Glutamatergic neuron (in vitro differentiated cells): ENCODE measurements at places on chromosomes 3 and 15. TPM values are rescaled to one million over a fixed set of nuclear protein-coding genes. Genes with fewer than 3 reads are reported as not detected.

BCL2A1 gene
- not detected for total RNA-seq

GRCh38 chr15:57892181-57892580, 173.3 kb downstream of the ALDH1A2 start:
- peaks cover 2% of the 10 kb centered on the region for H3K27me3 ChIP-seq
- H3K4me1 ChIP-seq = no peaks in the 10 kb centered on the region
- H3K27ac ChIP-seq = no peak overlapping the region
- H3K36me3 ChIP-seq = no peaks in the 10 kb centered on the region

DNA sequence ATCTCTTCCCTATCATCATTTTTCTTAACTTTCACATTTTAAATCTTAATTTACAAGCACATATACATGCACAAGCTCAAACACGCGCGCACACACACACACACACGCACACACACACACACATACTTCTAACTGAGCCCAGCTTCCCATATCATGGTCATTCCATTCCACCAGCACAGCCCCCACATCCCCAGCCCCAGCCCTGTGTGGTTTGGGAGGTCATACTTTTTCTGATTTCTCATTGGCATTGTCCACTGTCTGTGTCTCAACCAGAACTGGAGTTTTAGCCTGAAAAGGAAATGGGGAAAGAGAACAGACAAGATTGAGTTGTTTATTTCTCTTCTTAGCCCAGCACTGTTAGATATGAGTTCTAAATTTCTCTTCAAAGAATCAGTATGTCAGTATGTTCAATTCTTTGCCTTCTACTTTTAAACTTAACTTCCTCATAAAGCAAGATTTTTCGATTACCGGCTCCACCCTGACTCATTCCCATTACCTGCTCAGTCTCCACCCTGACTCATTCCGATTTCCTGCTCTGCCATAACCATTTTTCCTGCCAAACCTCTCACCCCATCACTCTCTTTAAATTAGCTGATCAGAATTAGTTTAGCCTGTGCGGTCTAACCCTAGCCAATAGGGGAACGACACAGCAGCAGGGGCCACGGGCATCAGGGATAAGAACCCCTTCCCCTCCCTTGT, 6.4 kb downstream of the IQCF1 start:
- peaks cover 2% of the 10 kb centered on the region for H3K27me3 ChIP-seq
- H3K4me1 ChIP-seq = no peaks in the 10 kb centered on the region
- H3K4me3 ChIP-seq = no peak overlapping the region

DNA sequence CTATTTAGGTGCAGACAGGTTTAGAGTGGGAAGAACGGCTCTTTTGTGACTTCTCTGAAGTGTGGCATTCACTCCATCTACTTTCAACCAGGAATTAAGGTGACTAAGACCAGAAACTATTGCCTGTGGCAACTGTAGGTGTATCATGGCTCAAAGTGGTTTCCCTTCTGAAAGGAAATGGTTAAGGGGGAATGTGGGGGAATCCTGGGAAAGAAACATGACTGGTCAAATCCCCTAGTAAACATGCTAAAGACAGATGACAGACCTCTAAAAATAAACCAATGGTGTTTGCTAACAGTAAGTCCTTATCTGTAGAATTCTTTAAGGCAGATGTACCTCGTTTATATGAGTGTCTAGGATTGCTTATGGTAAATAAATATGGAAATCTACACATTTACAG, 56.9 kb downstream of the MEGF11 start:
- H3K27ac ChIP-seq = no peak overlapping the region
- peaks cover 2% of the 10 kb centered on the region for H3K4me1 ChIP-seq
- H3K4me3 ChIP-seq = no peak overlapping the region
- no peak for DNase-seq

GRCh38 chr3:53700441-53700840, 145.8 kb downstream of the CHDH start:
- H3K4me1 ChIP-seq = peaks cover 18% of the 10 kb centered on the region
- H3K27me3 ChIP-seq = peaks cover 3% of the 10 kb centered on the region
- H3K4me3 ChIP-seq = no peak overlapping the region
- H3K27ac ChIP-seq = no peak overlapping the region
- no peaks in the 10 kb centered on the region for H3K36me3 ChIP-seq

DNASE1L3 gene
- total RNA-seq = 0.96 TPM

DNA sequence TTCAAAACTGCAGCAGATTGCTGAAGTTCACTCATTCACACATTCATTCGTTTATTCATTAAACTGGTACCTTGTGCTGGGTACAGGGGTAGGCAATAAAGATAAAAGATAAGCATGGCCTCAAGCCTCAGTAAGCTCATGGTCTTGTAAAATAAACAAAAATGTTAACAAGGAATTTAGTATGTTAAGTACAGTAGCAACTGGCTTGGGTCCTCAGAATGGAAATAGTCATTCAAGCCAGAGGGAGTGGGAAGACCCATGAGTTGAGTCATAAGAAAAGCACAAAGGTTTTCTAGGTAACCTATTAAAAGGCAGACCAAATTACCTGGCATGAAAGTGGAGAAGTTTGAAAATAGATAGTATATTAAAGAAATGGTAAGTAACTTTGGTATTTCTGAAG, 163.3 kb downstream of the CDIN1 start:
- no peaks in the 10 kb centered on the region for H3K36me3 ChIP-seq
- no peaks in the 10 kb centered on the region for H3K27me3 ChIP-seq
- H3K27ac ChIP-seq = no peak overlapping the region
- no peak overlapping the region for H3K4me3 ChIP-seq
- no peak for DNase-seq
- H3K4me1 ChIP-seq = no peaks in the 10 kb centered on the region

GRCh38 chr3:128996200-128996599, 2.3 kb upstream of the CFAP92 start:
- no peak for DNase-seq
- peaks cover 10% of the 10 kb centered on the region for H3K4me1 ChIP-seq

DNA sequence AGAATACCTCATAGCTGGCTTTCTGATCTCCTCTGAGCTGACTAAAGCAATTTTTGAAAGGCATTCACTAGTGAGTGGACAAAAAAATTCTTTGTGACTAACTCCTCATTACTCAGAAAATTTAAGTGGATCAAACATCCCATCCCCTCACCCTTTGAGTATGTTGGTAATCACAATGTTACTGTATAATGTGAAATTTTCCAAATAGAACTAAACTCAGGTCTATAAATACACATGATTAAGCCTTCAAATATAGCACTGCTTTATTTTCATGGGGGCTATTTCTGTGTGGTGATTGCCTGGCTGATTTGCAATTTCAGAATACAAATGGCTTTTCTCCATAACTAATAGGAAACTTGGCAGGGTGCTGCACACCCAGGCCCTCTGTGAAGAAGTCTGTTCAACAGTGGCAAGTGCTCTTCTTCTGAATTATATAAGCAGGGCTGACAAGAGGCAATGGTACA, 45.9 kb upstream of the ACTC1 start:
- no peaks in the 10 kb centered on the region for H3K27me3 ChIP-seq
- peaks cover 3% of the 10 kb centered on the region for H3K4me1 ChIP-seq
- no peaks in the 10 kb centered on the region for H3K36me3 ChIP-seq
- no peak overlapping the region for H3K4me3 ChIP-seq
- H3K27ac ChIP-seq = no peak overlapping the region

SLC28A2 gene
- not detected for total RNA-seq

MEGF11 gene
- total RNA-seq = 2.6 TPM

NR2E3 gene
- 0.69 TPM for total RNA-seq

GRCh38 chr3:10008588-10009344, 17.5 kb upstream of the FANCD2 start:
- peak; percentile 87 for DNase-seq
- peak overlapping the region; percentile 95 for H3K27ac ChIP-seq
- H3K4me1 ChIP-seq = peaks cover 11% of the 10 kb centered on the region
- H3K4me3 ChIP-seq = peak overlapping the region; percentile 78
- no peaks in the 10 kb centered on the region for H3K36me3 ChIP-seq
- H3K27me3 ChIP-seq = peaks cover 7% of the 10 kb centered on the region

- peaks cover 4% of the 10 kb centered on the region for H3K36me3 ChIP-seq
- peaks cover 2% of the 10 kb centered on the region for H3K4me1 ChIP-seq
- H3K4me3 ChIP-seq = no peak overlapping the region
- H3K27ac ChIP-seq = no peak overlapping the region
- no peak for DNase-seq
- no peaks in the 10 kb centered on the region for H3K27me3 ChIP-seq
These were observed 153.9 kb downstream of the GHSR start for GRCh38 chr3:172294223-172294806.

DNA sequence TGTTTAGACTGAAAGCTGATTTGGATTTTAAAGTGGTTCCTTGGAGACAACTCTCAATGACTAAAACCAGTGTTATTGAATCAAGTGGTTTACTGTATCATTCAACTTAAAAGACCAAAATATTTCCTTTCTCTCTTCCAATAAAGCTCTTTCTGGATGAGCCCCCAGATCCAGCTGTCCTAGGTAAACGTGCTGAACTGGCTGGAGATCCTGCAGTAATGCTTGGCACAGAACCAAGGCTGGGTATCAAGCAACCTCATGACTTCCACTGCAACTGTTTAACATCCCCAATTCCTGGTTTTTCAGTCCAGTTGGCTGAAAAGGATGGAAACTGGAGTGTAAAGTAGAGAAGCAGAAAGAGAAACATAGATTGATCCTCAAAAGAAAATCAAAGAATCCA, 28.9 kb downstream of the SEC22C start:
- peaks cover 5% of the 10 kb centered on the region for H3K4me1 ChIP-seq
- no peak overlapping the region for H3K27ac ChIP-seq
- H3K27me3 ChIP-seq = no peaks in the 10 kb centered on the region
- H3K4me3 ChIP-seq = no peak overlapping the region

DNA sequence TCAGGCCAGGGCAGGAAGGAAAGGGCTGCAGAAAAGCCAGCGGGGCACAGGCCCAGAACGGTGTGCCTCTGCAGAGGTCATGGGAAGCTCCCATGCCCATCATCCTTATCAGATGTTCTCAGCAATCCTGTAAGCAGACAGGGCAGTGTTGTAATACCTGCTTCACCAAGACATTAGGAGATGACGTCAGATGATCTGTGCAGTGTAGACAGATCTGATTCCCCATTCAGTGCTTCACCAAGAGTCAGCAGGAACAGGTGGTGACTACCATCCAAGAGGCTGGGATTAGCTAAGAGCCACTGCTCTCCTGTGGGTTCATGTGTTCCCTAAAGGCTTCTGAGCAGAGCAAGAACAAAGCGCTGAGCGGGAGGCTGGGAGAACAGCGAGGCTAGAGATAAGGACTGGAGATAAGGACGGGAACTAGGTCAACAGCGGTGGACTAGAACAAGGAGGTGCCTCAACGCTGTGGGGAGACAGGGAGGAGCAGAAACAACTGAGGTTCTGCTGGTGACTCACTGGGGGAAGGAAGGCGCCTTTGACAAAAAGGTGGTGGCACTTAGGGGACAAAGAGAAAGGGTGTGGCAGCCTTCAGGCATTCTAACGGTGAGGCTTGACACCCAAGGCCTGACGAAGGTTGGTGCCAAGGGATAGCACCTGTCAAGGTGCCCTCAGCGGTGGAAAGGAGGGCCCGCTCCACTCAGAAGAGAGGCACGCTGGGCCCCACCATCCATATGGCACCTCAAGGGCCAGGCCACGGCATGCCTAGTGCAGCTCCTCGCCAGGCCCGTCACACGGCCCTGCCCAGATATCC, 28.4 kb downstream of the CCDC12 start:
- H3K4me3 ChIP-seq = peak overlapping the region; percentile 67
- peaks cover 11% of the 10 kb centered on the region for H3K36me3 ChIP-seq
- peak overlapping the region; percentile 88 for H3K27ac ChIP-seq
- H3K4me1 ChIP-seq = peaks cover 44% of the 10 kb centered on the region
- DNase-seq = no peak
- peaks cover 3% of the 10 kb centered on the region for H3K27me3 ChIP-seq

MNS1 gene
- not detected for total RNA-seq

CSPG4 gene
- 1.1 TPM for total RNA-seq

- no peaks in the 10 kb centered on the region for H3K27me3 ChIP-seq
- H3K36me3 ChIP-seq = peaks cover 5% of the 10 kb centered on the region
- H3K4me1 ChIP-seq = no peaks in the 10 kb centered on the region
- DNase-seq = no peak
These were observed 18.8 kb upstream of the GOLGA8J start for GRCh38 chr15:30063835-30064546.

GRCh38 chr3:69020424-69020823, 6.9 kb upstream of the EOGT start:
- H3K36me3 ChIP-seq = no peaks in the 10 kb centered on the region
- no peaks in the 10 kb centered on the region for H3K4me1 ChIP-seq
- DNase-seq = no peak

DNA sequence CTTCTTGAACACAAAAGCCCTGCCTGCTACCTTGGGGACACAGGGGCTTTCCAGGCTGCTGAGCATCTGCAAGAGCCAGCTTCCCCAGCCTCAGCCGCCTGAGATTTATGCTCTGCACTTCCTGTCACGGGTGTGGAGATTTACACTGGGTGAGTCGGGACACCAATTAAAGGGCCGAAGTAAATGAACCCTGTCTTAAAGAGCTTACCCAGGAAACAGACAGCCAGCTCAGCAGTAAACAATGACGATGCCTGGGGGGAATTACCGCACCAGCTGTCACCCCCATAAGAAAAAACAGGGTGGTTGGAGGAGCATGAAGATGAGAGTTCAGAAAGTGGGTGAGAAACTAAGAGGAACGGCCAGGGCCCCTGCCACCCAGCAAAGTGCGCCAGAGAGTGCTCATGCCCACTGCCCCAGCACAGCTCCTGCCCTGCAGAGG, 37.5 kb upstream of the IQSEC1 start:
- H3K27ac ChIP-seq = peak overlapping the region; percentile 62
- peaks cover 9% of the 10 kb centered on the region for H3K4me1 ChIP-seq
- H3K36me3 ChIP-seq = no peaks in the 10 kb centered on the region
- no peak overlapping the region for H3K4me3 ChIP-seq

- peak overlapping the region; percentile 73 for H3K4me3 ChIP-seq
- no peak overlapping the region for H3K27ac ChIP-seq
- DNase-seq = peak; percentile 57
- no peaks in the 10 kb centered on the region for H3K36me3 ChIP-seq
- peaks cover 1% of the 10 kb centered on the region for H3K4me1 ChIP-seq
These were observed 4.3 kb downstream of the PTH1R start for GRCh38 chr3:46881596-46882376.

- H3K27ac ChIP-seq = peak within 1 kb of the TSS; percentile 60
- peak within 1 kb of the TSS; percentile 95 for H3K4me3 ChIP-seq
- peak; percentile 82 for DNase-seq
- peaks cover 54% of the 10 kb centered on the region for H3K4me1 ChIP-seq
- H3K36me3 ChIP-seq = no peaks in the 10 kb centered on the region
These were observed at the start of gene HEG1 for GRCh38 chr3:125055913-125056745. TSS of gene HEG1 (minus strand) at chr3:125055997. CDS start at chr3:125055890, 107 bp downstream.

DNA sequence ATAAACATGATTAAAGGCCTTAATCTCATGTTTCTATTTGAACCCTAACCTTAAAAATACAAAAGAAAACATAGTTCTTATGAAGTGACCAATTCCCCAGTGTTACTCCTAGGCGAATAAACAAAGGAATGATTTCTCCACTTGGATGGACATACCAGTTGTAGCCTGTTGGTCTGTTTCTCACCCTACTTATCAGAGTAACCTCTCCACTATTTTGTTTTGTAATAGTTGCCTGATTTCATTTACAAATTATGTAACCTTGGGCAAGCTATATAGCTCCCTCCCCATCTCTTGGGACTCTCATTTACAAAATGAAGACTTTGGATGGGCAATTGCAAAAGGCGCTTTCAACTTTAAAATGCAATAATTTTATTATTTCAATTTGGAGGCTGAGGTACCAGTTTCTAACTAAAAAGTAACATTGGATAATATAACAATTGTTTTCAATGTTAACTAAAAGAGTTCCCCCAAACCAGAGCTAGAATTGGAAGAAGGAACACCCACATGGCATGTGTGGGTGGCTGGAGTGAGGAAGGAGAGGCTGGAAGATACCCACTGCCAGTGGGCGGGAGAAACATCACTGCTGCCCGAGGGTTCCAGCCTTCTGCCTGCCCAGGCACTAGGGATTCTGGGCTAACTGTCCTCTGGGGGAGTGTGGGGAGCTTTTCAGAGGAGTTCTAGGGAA, 74.2 kb downstream of the RFTN1 start:
- no peak overlapping the region for H3K4me3 ChIP-seq
- no peak for DNase-seq
- H3K27me3 ChIP-seq = peaks cover under 1% of the 10 kb centered on the region
- H3K4me1 ChIP-seq = peaks cover 42% of the 10 kb centered on the region
- no peaks in the 10 kb centered on the region for H3K36me3 ChIP-seq

PLSCR2 gene
- not detected for total RNA-seq
